ENCODE measurements at places on chromosomes 1 and 21. TPM values are rescaled to one million over a fixed set of nuclear protein-coding genes. Genes with fewer than 3 reads are reported as not detected.

The TCP10L gene
- 0.40 TPM for total RNA-seq

The MCOLN3 gene
- total RNA-seq: not detected

The MSH4 gene
- 0.20 TPM for total RNA-seq

DNA sequence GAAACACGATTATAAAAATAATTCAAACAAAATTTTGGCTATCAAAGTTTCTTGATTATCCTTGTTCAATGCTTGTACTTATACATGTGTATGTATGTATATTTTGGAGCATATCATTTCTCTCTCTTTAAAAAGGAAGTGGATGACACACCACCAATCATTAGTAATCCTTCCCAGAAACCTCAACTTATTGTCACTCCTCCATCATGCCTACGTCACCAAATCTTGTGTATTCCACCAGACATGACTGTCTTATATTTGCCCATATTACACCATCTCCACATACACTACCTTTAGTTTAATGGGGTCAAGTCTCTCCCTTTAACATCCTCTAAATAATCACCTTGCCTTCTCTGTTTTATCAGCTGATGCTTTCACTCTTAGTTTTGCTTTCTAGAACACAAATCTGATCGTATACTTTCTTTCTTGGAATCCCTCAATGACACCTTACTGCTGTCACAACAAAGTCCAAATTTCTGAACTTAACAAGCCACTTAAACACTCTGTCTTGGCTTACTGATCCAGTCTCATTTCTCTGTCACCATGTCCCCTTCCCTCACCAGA, 124.0 kb downstream of the BRINP3 start:
- peaks cover 6% of the 10 kb centered on the region for H3K27me3 ChIP-seq
- no peak for DNase-seq
- H3K27ac ChIP-seq: no peak overlapping the region
- no peak overlapping the region for H3K4me3 ChIP-seq

- peaks cover 57% of the 10 kb centered on the region for H3K36me3 ChIP-seq
- H3K27ac ChIP-seq: peak overlapping the region; percentile 74
- H3K27me3 ChIP-seq: no peaks in the 10 kb centered on the region
- no peak overlapping the region for H3K4me3 ChIP-seq
- peaks cover 45% of the 10 kb centered on the region for H3K4me1 ChIP-seq
Measured at GRCh38 chr21:37149411-37149810, 76.4 kb downstream of the TTC3 start.

DNA sequence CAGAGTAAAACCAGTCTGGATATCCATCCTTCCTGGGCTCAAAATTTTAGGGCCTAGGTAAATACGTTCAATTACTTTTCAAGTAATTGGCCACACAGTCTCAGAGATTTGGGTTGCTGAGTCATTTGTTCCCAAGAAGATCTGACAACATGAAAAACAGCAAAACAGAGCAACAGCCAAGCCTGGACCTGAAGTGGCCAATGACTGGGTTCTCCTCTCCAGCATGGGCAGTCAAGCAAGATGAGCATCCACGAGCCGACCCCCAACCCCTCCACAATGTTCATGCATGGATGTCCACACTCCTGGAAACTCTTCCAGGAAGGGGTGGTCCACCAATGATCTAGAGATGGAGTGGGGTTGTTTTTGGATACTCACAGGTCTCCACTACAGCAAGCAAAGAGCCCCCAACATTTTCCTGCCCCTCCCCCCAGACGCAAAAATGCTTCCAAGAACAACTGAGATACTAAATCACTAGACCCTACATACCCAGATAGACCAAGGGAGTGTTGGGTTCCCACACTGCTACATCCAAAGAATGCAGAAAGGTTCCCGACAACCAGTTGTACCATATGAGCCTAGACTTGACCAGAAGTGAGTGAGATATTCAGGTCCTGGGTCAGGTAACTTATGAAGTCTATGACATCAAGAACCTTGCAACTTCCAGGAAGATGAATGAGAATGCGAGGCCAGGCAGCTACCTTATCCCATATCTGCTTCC, 73.0 kb downstream of the CD46 start:
- no peak overlapping the region for H3K4me3 ChIP-seq
- peak overlapping the region; percentile 59 for H3K27ac ChIP-seq
- no peak for DNase-seq
- H3K36me3 ChIP-seq: no peaks in the 10 kb centered on the region

GRCh38 chr1:80495806-80496205, 1304.9 kb upstream of the ADGRL2 start:
- H3K27me3 ChIP-seq: no peaks in the 10 kb centered on the region
- H3K36me3 ChIP-seq: no peaks in the 10 kb centered on the region
- H3K4me1 ChIP-seq: peaks cover 8% of the 10 kb centered on the region

- H3K36me3 ChIP-seq: no peaks in the 10 kb centered on the region
- no peak overlapping the region for H3K4me3 ChIP-seq
- no peak for DNase-seq
- H3K27me3 ChIP-seq: no peaks in the 10 kb centered on the region
- no peak overlapping the region for H3K27ac ChIP-seq
Measured at GRCh38 chr1:228342627-228343190, 63.9 kb downstream of the TRIM11 start.

GRCh38 chr21:30988706-30989105, 49.6 kb downstream of the KRTAP19-8 start:
- peaks cover 2% of the 10 kb centered on the region for H3K27me3 ChIP-seq
- no peaks in the 10 kb centered on the region for H3K36me3 ChIP-seq
- H3K27ac ChIP-seq: no peak overlapping the region
- no peaks in the 10 kb centered on the region for H3K4me1 ChIP-seq

DNA sequence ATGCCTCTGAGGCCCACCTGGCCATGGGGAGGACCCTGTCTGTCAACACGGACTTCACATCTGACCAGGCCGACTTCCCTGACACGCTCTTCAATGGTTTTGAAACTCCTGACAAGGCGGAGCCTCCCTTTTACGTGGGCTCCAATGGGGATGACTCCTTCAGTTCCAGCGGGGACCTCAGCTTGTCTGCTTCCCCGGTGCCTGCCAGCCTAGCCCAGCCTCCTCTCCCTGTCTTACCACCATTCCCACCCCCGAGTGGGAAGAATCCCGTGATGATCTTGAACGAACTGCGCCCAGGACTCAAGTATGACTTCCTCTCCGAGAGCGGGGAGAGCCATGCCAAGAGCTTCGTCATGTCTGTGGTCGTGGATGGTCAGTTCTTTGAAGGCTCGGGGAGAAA, 101.8 kb downstream of the ADARB1 start:
- H3K4me1 ChIP-seq: no peaks in the 10 kb centered on the region
- peak overlapping the region; percentile 17 for H3K27ac ChIP-seq
- no peak overlapping the region for H3K4me3 ChIP-seq
- H3K27me3 ChIP-seq: no peaks in the 10 kb centered on the region
- DNase-seq: no peak

- no peak for DNase-seq
- no peak overlapping the region for H3K4me3 ChIP-seq
- no peaks in the 10 kb centered on the region for H3K27me3 ChIP-seq
- H3K4me1 ChIP-seq: peaks cover 48% of the 10 kb centered on the region
- H3K27ac ChIP-seq: no peak overlapping the region
Measured at GRCh38 chr21:29177800-29178199, 47.4 kb downstream of the MAP3K7CL start.

DNA sequence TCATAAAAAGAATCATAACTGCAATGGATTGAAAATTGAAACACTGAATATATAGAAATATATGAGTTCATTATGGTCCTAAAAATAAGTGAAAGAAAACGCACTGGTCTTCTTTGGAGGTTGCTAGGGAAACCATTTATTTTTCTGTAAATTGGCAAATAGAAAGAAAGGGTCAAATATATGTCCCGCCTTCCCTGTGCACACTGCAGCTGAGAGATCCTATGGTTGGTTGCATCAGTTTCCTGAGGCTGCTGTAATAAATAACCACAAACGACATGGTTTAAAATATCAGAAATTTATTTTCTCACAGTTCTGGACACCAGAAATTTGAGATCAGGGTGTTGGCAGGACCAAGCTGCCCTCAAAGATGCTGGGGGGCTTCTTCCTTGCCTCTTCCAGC, 35.0 kb downstream of the CA6 start:
- no peak overlapping the region for H3K4me3 ChIP-seq
- peak; percentile 22 for DNase-seq
- H3K4me1 ChIP-seq: no peaks in the 10 kb centered on the region
- H3K36me3 ChIP-seq: peaks cover 2% of the 10 kb centered on the region
- H3K27ac ChIP-seq: no peak overlapping the region

DNA sequence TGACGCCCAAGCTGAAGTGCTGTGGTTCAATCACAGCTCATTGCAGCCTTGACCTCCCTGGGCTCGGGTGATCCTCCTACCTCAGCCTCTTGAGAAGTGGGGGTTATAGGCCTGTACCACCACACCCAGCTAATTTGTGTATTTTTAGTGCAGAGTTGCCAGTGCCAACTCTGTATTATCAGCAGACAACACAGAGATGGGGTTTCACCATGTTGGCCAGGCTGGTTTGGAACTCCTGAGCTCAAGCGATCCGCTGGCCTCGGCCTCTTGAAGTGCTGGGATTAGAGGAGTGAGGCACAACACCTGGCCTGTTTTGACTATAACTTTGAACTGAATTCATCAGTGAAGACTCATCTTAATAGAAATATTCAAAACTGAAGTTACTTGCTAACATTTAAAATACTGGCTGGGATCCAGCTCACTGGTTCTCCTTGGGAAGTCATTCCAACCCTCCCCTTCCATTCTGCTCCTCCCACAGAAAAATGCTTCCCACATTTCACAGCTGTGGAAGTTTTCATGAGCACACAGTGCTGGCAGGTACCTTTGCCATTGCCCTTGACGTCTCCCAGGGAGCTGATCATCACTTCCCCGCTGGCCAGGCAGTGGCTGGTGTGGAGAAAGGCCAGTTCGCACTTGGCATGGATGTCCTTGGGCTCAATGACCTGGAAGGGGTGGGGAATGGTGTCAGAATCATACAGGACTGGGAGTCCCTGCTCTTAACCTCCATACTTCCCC, 4.7 kb downstream of the SELENBP1 start:
- no peak overlapping the region for H3K4me3 ChIP-seq
- peaks cover 30% of the 10 kb centered on the region for H3K4me1 ChIP-seq
- H3K36me3 ChIP-seq: peaks cover 3% of the 10 kb centered on the region
- peak; percentile 40 for DNase-seq

GRCh38 chr1:24283326-24284155, 35.6 kb upstream of the GRHL3 start:
- H3K4me3 ChIP-seq: no peak overlapping the region
- H3K4me1 ChIP-seq: peaks cover 8% of the 10 kb centered on the region
- H3K27me3 ChIP-seq: peaks cover 10% of the 10 kb centered on the region

- H3K27me3 ChIP-seq: no peaks in the 10 kb centered on the region
- no peaks in the 10 kb centered on the region for H3K4me1 ChIP-seq
- no peak overlapping the region for H3K4me3 ChIP-seq
- peaks cover 35% of the 10 kb centered on the region for H3K36me3 ChIP-seq
- DNase-seq: no peak
Measured at GRCh38 chr1:236024641-236025040, 40.2 kb downstream of the NID1 start.

DNA sequence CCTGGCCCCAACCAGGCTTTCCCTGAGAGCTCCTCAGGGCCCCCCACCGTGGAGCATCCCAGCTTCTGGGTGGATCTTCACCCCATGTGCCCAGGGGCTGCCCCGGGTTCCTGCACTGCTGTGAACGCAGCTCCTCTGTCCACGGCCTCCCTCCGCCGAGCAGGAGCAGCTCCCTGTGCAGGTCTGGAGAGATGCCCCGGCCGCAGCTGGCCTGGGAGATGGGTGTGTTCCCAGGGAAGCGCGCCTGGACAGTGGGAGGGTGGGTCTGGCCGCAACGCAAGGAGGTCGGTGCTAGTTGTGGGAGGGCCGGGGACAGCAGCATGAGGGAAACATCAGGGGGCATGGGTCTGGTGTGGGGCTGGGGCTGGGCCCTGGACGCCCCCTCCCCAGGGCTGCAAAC, 71.3 kb downstream of the MORN1 start:
- no peaks in the 10 kb centered on the region for H3K27me3 ChIP-seq
- no peak overlapping the region for H3K4me3 ChIP-seq

Measured in chondrocyte (in vitro differentiated cells).